ENCODE measurements at places on chromosomes 3 and 15. TPM values are rescaled to one million over a fixed set of nuclear protein-coding genes. Genes with fewer than 3 reads are reported as not detected.

Gene DUOX2
- 0.07 TPM for total RNA-seq

Gene ROPN1
- not detected for total RNA-seq

Gene FAM43A
- 80.7 TPM for total RNA-seq

Gene ADAMTS17
- total RNA-seq = not detected

Gene PP2D1
- not detected for total RNA-seq

Gene CLDN11
- not detected for total RNA-seq

Gene LRRK1
- total RNA-seq = 87.3 TPM

Gene SST
- not detected for total RNA-seq

Gene SERINC4
- not detected for total RNA-seq

Gene LCTL
- not detected for total RNA-seq

Gene SCN11A
- 0.07 TPM for total RNA-seq

DNA sequence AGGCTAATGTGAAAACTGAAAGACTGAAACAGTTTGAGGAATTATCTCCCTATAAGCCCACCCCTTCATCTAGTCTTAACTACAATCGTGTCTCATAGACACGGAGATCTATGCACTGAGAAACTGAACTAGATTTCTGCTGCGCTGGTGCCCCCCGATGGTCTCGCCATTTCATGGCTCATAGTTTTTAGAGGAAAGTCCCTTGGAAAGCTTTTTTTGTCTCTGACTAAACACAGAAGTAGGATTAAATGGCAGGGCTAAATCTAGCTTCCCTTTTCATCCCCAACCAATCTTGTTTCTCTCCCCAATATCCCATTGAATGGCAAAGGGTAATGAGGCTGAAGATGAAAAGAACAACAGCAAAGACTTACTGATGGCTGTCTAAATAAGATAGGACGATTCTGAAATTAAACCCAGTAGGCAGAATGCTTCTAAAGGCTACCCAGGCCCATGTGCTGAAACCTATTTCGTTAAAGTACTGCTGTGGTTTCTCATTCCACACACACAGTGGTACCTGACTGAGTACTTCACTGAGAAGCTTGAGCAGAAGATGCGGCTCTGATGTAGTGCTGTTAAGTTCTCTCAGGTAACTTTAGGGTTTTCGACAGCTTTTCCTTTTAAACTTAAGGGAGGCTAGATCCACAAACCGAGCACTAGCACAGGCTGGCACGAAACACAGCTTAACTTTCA, 142.7 kb downstream of the GADL1 start:
- no peak for DNase-seq

DNA sequence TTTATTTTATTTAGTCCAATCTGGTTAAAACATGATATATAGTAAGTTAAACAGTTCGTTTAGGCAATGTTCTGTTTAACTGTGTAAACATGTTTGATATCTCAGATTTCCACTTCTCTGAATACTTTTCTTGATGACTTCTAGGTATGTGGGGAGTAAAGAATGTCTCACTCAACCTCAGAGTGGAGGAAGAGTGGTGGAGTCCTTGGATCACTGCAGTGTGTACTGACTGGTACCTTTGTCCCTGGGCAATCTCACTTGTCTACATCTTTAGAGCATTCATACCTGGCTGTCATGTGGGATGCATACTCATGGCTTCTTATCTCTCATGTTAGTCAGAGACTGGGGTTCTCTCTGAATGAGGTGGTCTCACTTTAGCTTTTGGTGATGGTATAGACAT, 15.6 kb downstream of the GADL1 start:
- no peak for DNase-seq

DNA sequence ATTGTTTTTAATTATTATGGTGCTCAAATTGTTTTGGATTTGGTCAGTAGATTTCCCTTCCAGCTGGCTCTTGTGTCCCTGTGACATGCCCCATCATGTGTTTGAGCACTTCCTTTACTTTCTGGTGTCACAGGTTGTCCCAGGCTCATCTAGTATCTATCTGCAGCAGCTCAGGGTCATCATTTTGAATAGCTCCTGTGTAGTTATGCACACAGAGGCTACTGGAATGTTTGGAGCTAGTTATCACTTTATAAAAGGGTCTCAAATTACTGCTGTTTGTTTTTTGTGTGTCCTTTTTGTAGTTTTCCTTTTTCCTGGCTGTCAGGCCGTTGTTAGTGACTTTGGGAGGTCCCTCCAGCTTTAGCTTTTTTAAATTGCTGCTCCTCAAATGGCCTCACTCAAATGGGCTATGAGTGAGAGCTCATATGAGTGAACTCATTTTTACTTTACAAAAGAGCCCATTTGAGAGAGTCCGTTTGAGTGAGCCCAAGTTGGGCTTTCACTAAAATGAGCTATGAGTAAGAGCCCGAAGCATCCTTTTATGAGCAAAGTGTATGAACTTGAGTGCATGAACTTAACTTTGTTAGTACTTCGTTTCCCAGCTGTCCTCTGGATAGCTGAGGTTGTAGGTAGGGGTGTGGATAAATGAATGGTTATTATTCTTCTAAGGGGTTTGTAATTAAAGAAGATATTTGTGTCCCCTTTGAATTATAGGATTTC, 43.8 kb downstream of the SQOR start:
- no peak for DNase-seq

DNA sequence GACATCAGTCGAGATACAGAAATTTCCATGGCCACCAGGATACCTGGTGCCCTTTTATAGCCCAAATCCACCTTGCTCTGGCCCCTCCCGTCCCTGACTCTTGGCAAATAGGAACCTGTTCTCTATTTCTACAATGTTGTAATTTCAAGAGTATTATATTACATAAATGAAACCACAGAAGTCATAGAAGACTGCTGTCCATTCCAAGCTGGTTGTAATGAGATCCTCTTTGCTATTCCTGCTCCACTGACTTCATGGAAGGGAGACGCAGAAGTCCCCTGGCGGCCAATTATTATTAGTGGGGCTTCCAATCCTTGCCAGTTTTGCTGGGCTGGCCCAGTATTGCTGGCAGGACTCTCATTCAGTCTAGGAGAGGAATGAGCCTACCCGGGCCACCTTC, 26.6 kb downstream of the DCP1A start:
- DNase-seq = no peak

DNA sequence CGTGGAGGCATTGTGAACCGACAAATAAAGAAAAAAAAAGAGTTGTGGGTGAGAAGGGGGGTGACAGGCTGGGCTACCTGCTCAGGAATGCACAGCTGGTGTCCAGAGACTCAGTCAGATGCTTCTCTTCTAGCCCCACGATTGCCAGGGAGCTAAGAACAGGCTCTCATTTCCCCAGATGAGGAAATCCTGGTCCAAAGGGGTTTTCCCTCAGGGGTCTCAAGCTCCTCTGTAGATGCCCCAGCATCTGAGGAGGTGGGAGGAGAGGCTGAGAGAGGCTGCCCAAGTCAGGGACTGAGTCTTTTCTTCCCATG, 35.5 kb downstream of the BNC1 start:
- DNase-seq = no peak

DNA sequence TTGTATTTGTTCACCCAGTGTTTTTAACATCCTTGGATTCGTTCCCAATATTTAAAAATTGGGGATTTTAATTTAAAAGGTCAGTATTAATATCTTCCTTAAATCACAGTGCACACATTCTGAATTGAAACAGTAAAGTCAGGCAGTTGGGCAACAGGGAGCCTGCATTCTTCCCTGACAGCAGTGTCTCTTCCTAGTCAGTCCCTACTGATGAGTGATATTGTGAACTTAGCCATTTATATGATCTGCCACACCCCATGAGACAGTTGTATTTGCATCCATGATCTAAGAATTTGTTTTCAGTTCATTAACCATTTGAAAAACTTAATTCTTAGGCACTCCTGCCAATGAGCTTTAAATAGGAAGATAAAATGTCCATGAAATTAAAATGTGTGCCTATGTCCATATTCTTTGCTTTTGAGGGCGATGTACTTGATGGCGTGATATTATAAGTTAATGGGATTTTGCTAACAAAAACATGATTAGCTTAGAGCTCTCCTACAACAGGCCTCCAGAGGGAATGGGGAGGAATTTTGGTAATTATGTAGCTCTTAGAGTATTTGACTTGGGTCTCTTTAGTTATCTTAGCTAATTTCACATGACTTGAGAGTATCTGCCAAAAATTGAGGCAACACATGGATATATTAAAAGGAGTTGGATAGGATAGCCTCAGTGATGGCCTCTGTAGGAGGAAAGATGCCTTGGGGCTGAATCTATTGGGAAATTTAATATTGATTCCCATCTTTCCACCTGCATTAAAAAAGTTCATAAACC, 219.3 kb downstream of the PTPRG start:
- DNase-seq = no peak

- peak; percentile 66 for DNase-seq
These were observed 140.2 kb downstream of the ITPR1 start for GRCh38 chr3:4633078-4634004.

DNA sequence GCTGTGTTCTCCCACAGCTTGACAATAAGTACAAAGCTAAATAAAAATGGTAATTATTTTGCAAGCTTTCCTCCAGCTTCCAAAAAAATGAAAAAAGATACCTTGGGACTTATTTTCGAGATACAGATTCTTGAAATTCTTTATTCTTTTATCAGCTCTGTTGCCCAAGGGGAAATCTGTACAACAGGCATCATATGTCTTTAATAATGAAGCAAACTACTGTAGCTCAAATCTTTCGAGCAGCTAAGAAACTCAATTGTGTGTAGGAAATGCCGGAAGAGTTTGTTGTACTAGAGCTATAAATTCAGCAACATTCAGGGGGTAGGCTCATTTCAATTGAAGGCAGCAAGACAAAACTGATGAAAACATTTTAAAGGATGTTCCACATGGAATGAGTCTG, 297.7 kb downstream of the GBE1 start:
- DNase-seq = no peak

DNA sequence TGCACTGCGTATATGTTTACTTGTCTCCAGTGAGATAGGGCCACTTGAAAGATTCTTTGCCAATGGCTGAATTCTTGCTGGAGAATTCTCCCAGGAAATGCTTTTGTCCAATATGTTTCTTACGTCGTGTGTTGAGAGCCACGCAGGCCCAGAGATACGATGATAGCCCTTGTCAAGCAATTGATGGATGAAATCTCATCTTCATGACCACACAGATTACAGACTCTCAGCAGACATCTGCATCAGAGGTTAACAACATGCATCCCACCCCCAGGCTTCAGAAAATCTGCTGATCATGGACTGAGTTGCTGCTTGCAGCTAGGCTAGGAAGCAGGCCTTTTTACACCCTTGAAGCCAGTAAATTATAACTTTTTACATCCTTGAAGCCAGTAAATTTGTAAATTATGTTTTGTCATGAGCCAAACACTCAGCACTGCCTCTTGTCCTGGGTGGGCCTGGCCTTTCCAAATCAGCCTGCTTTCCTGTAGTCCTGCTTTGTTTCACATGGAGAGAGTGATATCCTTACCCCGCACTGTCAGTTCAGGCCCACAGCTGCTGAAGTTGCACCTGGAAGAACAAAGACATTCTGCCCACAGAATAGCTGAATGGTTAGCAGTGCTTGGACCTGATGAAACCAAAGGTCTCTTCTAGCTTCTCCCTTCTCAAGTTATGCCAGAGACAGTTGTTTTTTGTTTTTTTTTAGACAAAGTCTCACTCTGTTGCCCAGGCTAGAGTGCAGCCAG, 84.4 kb downstream of the GPR156 start:
- no peak for DNase-seq

GRCh38 chr3:24487325-24488262, 7.1 kb downstream of the THRB start:
- DNase-seq = no peak

GRCh38 chr3:86982883-86983282, 8.1 kb downstream of the VGLL3 start:
- no peak for DNase-seq

- no peak for DNase-seq
These were observed 152.9 kb upstream of the GOLIM4 start for GRCh38 chr3:168248383-168249204.

GRCh38 chr15:81575436-81576123, 201.6 kb upstream of the TMC3 start:
- DNase-seq = no peak

DNA sequence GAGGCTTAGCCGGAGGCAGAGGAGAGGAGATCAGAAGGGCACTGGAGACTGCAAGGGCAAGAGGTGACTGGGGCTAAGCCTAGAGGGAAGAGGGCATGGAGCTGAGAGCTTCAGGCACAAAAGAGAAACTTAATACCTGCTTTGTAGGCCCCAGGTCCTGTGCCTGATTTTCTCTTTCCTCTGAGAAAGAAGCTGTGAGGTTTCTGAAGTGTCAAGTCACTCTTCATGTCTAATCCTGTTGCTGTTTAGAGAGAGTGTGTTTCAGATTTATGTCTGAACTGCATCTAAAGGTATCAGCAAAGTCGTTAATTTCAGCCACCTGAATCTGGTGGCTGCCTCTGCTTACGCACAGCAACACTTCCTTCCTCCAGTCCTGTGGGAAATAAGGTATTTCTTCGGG, 106.9 kb upstream of the RNU6-1 start:
- no peak for DNase-seq

- DNase-seq = no peak
These were observed 130.6 kb downstream of the SMAD6 start for GRCh38 chr15:66832664-66833063.

DNA sequence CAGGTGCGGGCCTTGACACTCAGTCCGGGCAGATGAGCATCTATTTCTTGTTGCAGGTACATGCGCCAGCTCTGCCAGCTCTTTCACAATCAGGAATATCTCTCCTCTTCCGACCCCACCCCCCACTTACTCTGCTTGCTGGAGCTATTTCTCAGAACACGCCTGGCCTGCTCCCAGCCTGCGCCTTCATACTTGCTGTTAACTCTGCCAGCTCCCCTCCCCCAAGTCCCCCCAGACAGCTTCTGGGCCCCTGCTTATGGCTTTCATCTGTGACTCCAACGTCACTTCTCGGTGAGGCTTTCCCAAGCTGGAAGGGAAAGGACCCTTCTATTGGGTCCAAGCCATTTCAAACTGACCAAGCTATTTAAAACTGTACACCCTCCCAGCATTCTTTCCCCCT, 15.2 kb downstream of the MAGEF1 start:
- no peak for DNase-seq

DNA sequence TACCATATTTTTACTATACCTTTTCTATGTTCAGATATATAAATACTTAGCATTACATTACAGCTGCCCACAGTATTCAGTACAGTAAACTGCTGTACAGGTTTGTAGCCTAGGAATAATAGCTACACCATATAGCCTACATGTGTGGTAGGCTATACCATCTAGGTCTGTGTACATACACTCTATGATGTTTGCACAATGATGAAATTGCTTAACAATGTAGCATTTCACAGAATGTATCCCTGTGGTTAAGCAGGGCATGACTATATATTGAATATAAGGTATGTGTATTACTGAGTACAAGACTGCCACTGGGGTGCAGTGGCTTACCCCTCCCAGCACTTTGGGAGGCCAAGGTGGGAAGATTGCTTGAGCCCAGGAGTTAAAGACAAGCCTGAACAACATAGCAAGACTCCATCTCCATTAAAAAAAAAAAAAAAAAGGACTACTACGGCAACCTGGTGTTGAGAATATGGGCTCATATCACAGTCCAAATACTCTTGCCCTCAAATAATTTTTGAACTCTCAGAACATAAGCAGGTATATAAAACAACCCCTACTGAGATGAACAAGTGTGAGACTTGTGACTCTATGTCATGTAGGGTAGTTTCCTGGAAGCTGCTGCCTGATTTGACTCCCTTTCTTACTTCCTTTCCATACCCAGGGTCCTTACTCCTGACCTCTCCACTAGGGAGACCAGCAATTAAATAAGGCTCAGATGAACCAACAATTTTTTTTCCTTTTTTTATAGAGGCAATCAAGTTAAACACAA, 4.8 kb downstream of the PPP1R14D start:
- no peak for DNase-seq

- DNase-seq = no peak
These were observed 1.5 kb downstream of the RPL24 start for GRCh38 chr3:101685050-101685400.

- DNase-seq = no peak
These were observed 37.4 kb upstream of the B3GNT5 start for GRCh38 chr3:183215591-183216202.

Measured in Karpas-422 (cell line).